ENCODE measurements at places on chromosomes 16 and 17. TPM values are rescaled to one million over a fixed set of nuclear protein-coding genes. Genes with fewer than 3 reads are reported as not detected.

- H3K4me3 ChIP-seq, result no peak overlapping the region
- no peak overlapping the region for H3K27ac ChIP-seq
- no peaks in the 10 kb centered on the region for H3K36me3 ChIP-seq
Measured at GRCh38 chr16:84048270-84048669, 5.7 kb upstream of the SLC38A8 start.

KCNJ16 gene
- not detected for total RNA-seq

GRCh38 chr16:73717266-73717974 lies 579.2 kb upstream of the PSMD7 start:
- no peaks in the 10 kb centered on the region for H3K36me3 ChIP-seq
- peaks cover 21% of the 10 kb centered on the region for H3K4me1 ChIP-seq
- H3K4me3 ChIP-seq, result no peak overlapping the region
- no peak for DNase-seq
- no peak overlapping the region for H3K27ac ChIP-seq

- no peak overlapping the region for H3K4me3 ChIP-seq
- H3K27ac ChIP-seq, result no peak overlapping the region
- no peaks in the 10 kb centered on the region for H3K4me1 ChIP-seq
- H3K36me3 ChIP-seq, result no peaks in the 10 kb centered on the region
Measured at GRCh38 chr16:13791095-13791494, 128.9 kb upstream of the ERCC4 start.

GRCh38 chr16:19936441-19936840 lies 51.8 kb upstream of the GPRC5B start:
- no peaks in the 10 kb centered on the region for H3K27me3 ChIP-seq
- H3K27ac ChIP-seq, result no peak overlapping the region
- no peaks in the 10 kb centered on the region for H3K36me3 ChIP-seq
- no peak for DNase-seq
- H3K4me1 ChIP-seq, result no peaks in the 10 kb centered on the region

DYNC1LI2 gene
- total RNA-seq, result 113 TPM

ATAD5 gene
- total RNA-seq, result 22.7 TPM

DNA sequence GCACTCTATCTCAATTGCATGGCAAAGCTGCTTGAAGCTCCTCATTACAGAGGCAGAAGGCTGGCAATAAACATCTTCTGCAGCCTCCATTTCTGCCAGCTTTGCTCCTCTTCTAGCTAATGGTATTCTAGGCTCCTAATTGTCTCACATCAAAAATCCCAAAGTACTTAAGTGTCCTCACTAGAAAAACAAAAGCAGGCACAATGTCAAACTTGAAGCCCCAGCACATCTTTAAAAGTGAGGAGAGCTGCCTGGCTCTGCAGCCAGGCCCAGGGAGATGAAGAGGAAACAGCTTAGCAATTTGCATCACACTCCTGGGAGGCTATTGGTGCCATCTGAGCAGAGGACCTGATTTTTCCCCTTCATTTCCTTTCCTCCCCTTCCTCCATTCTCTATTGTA lies 197.1 kb downstream of the KCNJ2 start:
- H3K4me3 ChIP-seq, result no peak overlapping the region
- peaks cover 22% of the 10 kb centered on the region for H3K4me1 ChIP-seq
- H3K27me3 ChIP-seq, result no peaks in the 10 kb centered on the region
- H3K36me3 ChIP-seq, result no peaks in the 10 kb centered on the region
- peak overlapping the region; percentile 23 for H3K27ac ChIP-seq

GRCh38 chr17:43445009-43445589 lies 38.7 kb upstream of the DHX8 start:
- H3K36me3 ChIP-seq, result no peaks in the 10 kb centered on the region
- H3K27me3 ChIP-seq, result no peaks in the 10 kb centered on the region
- H3K4me1 ChIP-seq, result no peaks in the 10 kb centered on the region
- no peak overlapping the region for H3K27ac ChIP-seq
- no peak for DNase-seq

DNA sequence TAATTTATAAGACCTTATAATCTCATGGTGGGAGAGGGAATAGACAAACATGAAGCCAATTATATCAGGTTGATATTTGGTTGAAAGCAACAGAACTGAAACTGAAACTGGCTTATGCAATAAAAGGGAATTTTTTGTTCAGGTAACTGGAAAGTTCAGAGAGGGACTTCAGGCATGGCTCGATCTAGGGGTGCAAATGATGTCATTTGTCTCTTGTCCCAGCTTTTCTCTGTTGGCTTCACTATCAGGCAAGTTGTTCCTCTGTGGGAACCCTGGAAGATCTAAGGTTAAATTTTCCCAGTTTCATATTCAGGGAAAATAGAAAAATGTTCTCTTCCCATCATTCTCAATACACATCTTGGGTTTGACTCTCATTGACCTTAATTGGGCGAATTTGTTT lies 59.8 kb downstream of the OTOA start:
- H3K4me3 ChIP-seq, result no peak overlapping the region
- DNase-seq, result no peak
- H3K27ac ChIP-seq, result no peak overlapping the region
- H3K27me3 ChIP-seq, result no peaks in the 10 kb centered on the region

KRT16 gene
- total RNA-seq, result not detected

GRCh38 chr17:51764387-51764971 lies 394.0 kb downstream of the CA10 start:
- H3K27ac ChIP-seq, result no peak overlapping the region
- no peaks in the 10 kb centered on the region for H3K4me1 ChIP-seq
- no peaks in the 10 kb centered on the region for H3K36me3 ChIP-seq
- DNase-seq, result peak; percentile 87

OR3A3 gene
- total RNA-seq, result not detected

- H3K36me3 ChIP-seq, result peaks cover 6% of the 10 kb centered on the region
- H3K27ac ChIP-seq, result no peak overlapping the region
- DNase-seq, result no peak
- H3K4me3 ChIP-seq, result no peak overlapping the region
- no peaks in the 10 kb centered on the region for H3K27me3 ChIP-seq
- no peaks in the 10 kb centered on the region for H3K4me1 ChIP-seq
Measured at GRCh38 chr17:1552932-1553331, 9.7 kb downstream of the PITPNA start.

PGAP3 gene
- total RNA-seq, result 10.7 TPM

- no peaks in the 10 kb centered on the region for H3K27me3 ChIP-seq
- H3K27ac ChIP-seq, result no peak overlapping the region
- H3K36me3 ChIP-seq, result no peaks in the 10 kb centered on the region
- H3K4me3 ChIP-seq, result peak overlapping the region; percentile 43
- DNase-seq, result peak; percentile 68
- H3K4me1 ChIP-seq, result no peaks in the 10 kb centered on the region
Measured at GRCh38 chr16:87053016-87053982, 263.9 kb downstream of the C16orf95 start.

DNA sequence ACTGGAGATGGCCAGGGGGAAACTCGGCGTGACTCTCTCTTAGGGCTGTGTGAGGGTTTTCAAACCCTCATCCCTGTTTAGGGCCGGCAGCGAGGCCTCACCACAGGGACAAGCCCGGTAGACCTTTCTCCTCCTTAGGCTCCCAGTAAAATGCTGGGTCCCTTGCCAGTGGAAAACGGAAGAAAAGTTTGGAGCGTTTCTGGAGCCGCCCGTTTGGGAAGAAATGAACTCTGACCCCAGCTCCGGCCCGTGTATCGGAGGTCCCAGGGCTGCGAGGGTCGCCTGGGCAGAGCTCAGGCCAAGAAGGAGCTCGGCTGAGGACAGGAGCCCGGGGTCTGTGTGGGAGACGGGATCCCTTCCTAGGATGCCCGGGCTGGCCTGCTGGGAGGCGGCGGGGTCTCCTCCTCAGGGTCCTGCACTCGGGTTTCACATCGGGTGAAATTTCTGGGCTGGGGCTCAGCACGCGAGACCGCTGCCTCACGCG lies 23.2 kb downstream of the ZNF213 start:
- peak; percentile 47 for DNase-seq
- peaks cover 9% of the 10 kb centered on the region for H3K27me3 ChIP-seq
- H3K4me3 ChIP-seq, result peak overlapping the region; percentile 62
- H3K4me1 ChIP-seq, result no peaks in the 10 kb centered on the region
- H3K27ac ChIP-seq, result no peak overlapping the region

- peak; percentile 53 for DNase-seq
- H3K36me3 ChIP-seq, result no peaks in the 10 kb centered on the region
- no peak overlapping the region for H3K27ac ChIP-seq
Measured at GRCh38 chr16:26569793-26570192, 496.9 kb upstream of the C16orf82 start.

RHBDF1 gene
- 15.3 TPM for total RNA-seq

GRCh38 chr16:54431997-54432896 lies 145.7 kb upstream of the IRX3 start:
- no peak overlapping the region for H3K27ac ChIP-seq
- no peak overlapping the region for H3K4me3 ChIP-seq

GRCh38 chr16:21166561-21166961 lies 8.1 kb downstream of the LDAF1 start:
- DNase-seq, result peak; percentile 29
- no peak overlapping the region for H3K27ac ChIP-seq
- H3K4me3 ChIP-seq, result no peak overlapping the region
- peaks cover 36% of the 10 kb centered on the region for H3K36me3 ChIP-seq

CARD14 gene
- total RNA-seq, result not detected

GRCh38 chr17:11372692-11373091 lies 131.7 kb downstream of the SHISA6 start:
- H3K36me3 ChIP-seq, result peaks cover 6% of the 10 kb centered on the region
- no peaks in the 10 kb centered on the region for H3K4me1 ChIP-seq
- no peak overlapping the region for H3K4me3 ChIP-seq

DNA sequence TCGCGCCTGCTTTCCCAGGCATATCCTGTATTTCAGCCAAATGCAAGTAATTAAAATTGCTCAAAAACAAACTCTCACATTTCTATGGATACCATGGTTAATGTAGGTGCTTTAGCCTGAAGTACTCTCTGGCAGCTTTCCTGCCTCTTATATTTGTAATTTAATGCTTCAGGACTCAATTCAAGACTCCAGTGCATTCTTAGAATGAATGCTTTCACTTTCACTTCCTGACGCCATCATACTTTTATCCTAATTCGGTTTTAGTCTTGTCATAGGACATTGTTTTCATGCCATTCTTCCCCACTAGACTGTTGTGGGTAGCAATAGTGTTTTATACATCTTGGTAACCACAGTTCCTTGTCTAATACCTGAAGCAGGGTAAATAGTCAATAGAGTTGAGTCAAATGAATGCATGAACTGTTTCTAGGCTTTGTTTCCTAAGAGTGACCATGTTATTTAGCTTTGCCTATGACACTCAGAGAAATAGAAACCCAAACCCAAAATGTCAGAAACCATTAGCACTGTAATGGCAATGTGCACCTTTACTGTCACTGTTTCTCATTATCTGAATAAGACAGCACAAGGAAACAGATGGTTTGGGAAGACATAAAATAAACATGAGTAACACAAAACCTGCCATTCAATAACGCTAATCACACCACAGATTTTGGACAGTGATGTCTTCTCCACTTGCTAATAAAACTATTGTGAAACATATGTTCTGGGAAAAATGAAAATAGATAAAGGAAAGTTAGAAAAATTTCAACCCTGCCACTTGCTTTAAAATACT lies 705.5 kb downstream of the CDH11 start:
- H3K36me3 ChIP-seq, result no peaks in the 10 kb centered on the region
- no peak for DNase-seq
- no peaks in the 10 kb centered on the region for H3K27me3 ChIP-seq
- no peaks in the 10 kb centered on the region for H3K4me1 ChIP-seq
- H3K4me3 ChIP-seq, result no peak overlapping the region

DNA sequence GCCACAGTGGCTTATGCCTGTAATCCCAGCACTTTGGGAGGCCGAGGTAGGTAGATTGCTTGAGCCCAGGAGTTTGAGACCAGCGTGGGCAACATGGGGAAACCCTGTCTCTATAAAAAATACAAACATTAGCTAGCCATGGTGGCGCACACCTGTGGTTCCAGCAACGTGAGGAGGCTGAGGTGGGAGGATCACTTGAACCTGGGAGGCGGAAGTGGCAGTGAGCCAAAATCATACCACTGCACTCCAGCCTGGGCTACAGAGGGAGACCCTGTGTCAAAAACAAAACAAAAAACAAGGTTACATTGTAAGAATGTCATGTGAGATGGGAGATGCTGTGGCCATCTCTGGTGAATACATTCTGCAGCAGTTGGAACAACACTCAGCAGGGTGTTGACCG lies 13.5 kb downstream of the DUSP14 start:
- H3K27me3 ChIP-seq, result no peaks in the 10 kb centered on the region
- no peak for DNase-seq
- no peak overlapping the region for H3K4me3 ChIP-seq
- H3K27ac ChIP-seq, result no peak overlapping the region
- peaks cover 5% of the 10 kb centered on the region for H3K4me1 ChIP-seq

GRCh38 chr16:76360404-76360803 lies 83.2 kb downstream of the CNTNAP4 start:
- H3K27me3 ChIP-seq, result no peaks in the 10 kb centered on the region
- H3K4me1 ChIP-seq, result no peaks in the 10 kb centered on the region
- H3K27ac ChIP-seq, result no peak overlapping the region
- H3K4me3 ChIP-seq, result no peak overlapping the region
- DNase-seq, result no peak

PLEKHH3 gene
- total RNA-seq, result 24.8 TPM

- no peaks in the 10 kb centered on the region for H3K36me3 ChIP-seq
- no peaks in the 10 kb centered on the region for H3K4me1 ChIP-seq
- no peak for DNase-seq
- H3K27me3 ChIP-seq, result no peaks in the 10 kb centered on the region
- H3K4me3 ChIP-seq, result no peak overlapping the region
Measured at GRCh38 chr17:7794075-7794663, 39.8 kb upstream of the KDM6B start.

PTX4 gene
- not detected for total RNA-seq

GRCh38 chr17:27569257-27569722 lies 61.7 kb upstream of the LGALS9 start:
- no peak overlapping the region for H3K4me3 ChIP-seq
- DNase-seq, result peak; percentile 91
- H3K27me3 ChIP-seq, result no peaks in the 10 kb centered on the region
- H3K27ac ChIP-seq, result peak overlapping the region; percentile 80

GRCh38 chr16:15835136-15835878 lies 21.5 kb downstream of the MYH11 start:
- H3K4me3 ChIP-seq, result no peak overlapping the region
- DNase-seq, result no peak

DNA sequence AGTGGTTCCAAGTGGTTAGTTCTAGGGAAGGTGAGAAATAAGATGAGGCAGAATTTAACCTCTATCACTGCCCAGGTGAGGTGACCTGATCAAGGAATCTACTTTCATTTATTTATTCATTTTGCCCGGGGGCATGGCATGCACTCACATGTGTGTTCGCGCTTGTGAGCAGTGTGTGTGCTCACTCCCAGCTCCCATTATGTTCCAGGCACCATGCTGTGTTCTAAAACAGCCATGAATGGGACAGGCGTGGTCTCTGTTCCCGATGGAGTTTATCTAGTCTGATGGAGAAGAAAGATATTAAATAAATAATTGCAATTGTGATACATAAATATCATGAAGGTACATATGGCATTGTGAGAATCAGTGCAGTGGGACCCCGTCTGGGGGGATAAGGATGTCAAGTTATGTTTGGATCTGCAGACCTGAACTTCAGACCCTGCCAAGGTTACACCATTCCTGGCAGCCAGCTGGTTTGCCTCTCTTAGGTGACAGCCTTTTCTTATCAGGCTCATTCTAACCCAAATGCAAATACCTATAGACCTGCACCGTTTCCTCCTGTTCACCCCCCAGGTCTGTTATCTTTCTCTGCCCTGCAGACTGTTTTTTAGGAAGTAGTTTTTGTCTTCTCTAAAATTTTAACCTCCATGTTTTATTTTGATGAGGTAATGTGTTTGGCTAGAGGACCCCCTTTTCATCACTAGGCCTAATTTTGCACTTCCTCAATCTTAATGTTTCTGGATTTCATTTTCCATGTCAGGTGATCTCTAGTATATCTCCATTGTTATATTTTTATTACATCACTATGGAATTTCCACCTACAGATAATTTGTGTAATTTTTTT lies 11.8 kb downstream of the CYB5B start:
- no peaks in the 10 kb centered on the region for H3K4me1 ChIP-seq
- no peaks in the 10 kb centered on the region for H3K27me3 ChIP-seq
- H3K4me3 ChIP-seq, result no peak overlapping the region
- DNase-seq, result peak; percentile 9
- no peak overlapping the region for H3K27ac ChIP-seq
- peaks cover 12% of the 10 kb centered on the region for H3K36me3 ChIP-seq
